Stimulated activated CD4-positive, alpha-beta T cell treated with anti-CD3 and anti-CD28 coated beads, Interleukin-4, amount 100 ng/mL, for 24 hours (primary cell): ENCODE measurements at places on chromosomes 6 and 20.

- DNase-seq = no peak
These were observed 17.2 kb downstream of the TAB2 start for GRCh38 chr6:149334682-149335160.

DNA sequence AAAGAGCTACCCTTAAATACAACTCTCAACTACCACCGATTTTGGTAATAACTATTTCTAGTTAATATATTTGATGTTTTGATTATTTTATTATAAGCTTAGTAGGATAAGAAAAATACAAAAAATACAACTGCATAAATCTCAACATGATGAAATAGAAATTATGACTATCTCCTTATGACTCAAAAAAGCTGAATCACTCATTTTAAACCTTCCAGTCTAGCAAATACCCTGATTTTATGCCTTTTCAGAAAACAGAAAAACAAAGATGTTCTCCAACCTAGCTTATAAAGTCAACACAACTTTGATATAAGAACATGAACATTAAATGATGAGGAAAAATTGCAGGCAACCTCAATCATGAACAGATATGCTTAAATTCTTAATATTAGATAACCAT lies 40.2 kb upstream of the DSE start:
- no peak for DNase-seq

- no peak for DNase-seq
These were observed 5.3 kb downstream of the FOXA2 start for GRCh38 chr20:22579119-22579427.

DNA sequence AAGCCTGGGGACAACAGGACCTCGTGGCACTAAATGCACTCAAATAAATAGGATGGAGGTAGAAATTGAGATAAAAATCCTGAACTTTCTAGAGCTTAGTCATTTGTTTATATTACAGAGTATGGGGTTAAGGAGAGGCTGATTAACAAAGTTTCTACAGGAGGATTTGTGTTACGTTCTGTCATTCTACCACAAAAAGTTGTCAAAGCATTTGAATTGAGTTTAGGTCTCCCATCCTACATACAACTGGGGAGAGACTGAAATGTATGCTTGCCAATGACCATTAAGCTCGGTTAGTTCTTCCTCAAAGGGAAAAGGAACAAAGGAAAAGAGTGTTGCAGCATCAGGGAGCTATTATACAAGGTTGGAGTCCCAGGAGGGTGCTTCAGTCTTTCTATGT lies 597.9 kb downstream of the COL12A1 start:
- no peak for DNase-seq

GRCh38 chr6:72624557-72625160 lies 2.8 kb downstream of the KCNQ5 start:
- no peak for DNase-seq

- DNase-seq = no peak
These were observed 66.6 kb upstream of the ADGRF4 start for GRCh38 chr6:47631797-47632196.

- DNase-seq = no peak
These were observed 395.9 kb downstream of the DHX35 start for GRCh38 chr20:39358052-39358451.

DNA sequence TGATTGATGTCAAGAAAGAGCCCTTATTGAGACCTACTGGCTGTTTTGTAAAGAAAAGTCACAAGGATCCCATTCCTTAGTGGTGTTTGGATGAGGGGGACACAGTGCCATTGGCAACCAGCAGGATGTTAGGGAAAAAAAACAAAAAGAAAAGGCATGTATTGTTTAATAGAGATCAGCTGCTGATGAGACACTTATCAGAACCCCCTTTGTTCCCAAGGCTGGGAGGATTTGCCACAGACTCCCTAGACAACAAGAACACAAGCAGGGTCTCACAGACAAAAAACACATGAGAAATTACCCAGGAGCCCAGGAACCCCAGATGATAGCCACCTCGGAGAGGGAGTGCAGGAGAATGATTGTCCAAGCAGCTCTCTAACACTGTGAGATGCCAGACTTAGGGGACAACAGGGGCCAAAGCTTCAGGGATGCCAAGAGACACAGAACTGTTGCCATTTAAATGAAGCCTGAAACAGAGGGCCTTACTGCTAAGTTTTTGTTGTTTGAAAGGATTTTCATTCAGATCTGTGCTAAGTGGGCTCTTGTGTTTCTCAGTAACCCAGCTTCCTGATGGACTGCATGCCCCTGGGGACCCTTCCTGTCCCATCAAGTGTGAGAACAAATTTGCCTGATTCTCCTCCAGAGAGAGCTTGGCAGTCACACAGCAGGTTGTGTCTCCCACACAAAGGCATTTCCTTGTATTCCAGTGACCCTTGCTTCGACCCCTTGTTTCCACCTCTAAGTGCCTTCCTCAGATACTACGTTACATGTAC lies 48.7 kb upstream of the HEY2 start:
- DNase-seq = no peak

GRCh38 chr20:8805737-8806442 lies 263.0 kb upstream of the PLCB4 start:
- DNase-seq = no peak

DNA sequence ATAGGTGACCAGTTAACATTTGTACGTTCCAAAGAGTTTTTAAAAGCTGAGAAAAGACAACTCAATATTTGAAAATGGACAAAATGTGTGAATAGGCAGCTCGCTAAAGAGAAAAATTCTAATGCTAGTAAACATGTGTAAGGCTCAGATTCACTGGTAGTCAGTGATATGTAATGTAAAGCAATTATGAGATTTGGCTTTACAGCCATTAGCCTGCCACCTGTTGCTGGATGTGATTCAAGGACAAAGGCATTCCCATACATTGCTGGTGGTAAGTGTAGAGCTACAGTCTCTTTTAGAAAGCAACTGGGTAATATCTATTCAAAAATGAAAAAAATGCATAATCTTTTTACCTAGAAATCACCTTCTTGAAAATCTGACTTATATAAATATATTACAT lies 114.3 kb downstream of the COL19A1 start:
- no peak for DNase-seq

GRCh38 chr20:37417617-37418467 lies 71.9 kb downstream of the SRC start:
- DNase-seq = no peak

DNA sequence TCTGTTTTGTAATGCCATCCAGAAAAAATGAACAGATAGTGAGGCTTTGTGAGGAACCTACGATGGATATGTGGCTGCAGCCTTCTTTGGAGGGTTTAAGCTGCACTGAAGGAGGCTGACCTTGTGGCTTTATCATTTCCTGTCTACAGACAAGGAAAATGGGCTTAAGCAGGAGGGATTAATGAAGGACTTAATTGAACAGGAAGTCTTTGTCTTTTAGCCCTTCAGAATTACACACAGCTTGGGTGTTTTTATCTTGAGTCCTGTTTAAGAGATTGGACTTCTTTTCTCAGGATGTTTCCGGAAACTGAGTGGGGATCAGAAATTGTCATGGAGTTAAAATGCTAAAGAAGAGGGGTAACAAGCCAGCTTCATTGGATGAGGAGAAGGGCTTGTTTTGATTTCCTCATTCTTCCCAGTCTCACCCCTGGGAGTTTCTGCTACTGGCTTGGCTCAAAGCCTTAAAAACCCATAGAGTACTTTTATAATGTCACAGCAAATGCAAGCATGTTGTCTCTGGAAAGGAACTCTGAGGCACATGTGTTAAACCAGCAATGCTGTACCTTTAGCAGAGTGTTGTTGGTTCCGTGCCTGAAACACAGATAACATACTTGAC lies 193.6 kb downstream of the JARID2 start:
- DNase-seq = no peak

- DNase-seq = no peak
These were observed 50.1 kb downstream of the MARCKS start for GRCh38 chr6:113907102-113907815.

- no peak for DNase-seq
These were observed 408.2 kb upstream of the FKBP1C start for GRCh38 chr6:62803094-62803493.

DNA sequence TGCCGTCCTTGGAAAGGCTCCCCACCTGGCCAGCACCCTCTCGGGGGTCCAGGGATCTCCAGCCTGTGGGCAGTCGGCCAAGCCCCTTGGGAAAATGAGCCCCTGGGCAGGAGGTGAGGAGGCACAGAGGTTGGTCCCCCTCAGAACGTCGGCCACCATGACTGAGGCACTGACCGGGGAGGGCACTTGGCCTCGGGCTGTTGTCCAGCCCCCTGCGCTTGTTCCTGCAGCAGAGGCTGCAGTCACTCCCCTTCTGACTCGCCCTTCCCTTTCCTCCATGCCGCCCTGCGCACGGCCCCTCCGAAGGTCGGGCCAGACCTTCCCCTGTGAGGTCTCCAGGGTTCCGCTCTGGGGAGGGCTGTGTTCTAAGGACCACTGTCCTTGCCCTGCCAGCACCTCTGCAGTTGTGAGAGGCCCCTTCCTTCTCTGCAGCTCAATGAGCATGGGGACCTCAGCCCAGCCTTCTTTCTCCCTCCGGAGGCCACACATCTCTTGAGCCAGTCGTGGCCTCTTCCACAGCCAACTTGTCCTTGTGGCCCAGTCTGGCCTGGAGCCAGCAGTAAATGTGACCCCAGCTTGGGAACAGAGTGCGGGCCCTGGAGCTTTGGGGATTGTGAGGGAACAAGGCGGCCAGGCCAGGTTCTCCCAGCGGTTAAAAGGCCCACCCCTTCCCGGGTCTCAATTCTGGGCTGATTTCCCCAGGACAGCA lies 195.5 kb downstream of the DLL1 start:
- DNase-seq = peak; percentile 1

DNA sequence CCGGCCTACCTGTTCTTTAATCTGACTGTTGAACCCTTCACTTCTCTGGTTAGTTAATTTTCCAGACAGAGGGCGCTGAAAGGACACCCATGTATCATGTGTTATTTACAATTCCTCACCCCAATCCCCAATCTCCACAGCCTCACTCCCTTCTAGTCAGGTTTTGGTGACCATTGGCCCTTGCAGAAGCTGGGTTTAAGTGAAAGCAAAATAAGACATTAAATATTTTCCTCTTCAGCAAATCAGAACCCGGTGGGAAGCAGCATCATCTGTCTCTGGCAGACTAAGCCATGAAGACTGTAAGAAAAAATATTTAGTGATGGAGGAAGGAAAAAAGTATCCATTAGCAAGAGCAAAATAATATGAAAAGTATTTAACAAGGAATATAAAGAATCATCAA lies 9.4 kb upstream of the HLA-DQA1 start:
- peak; percentile 33 for DNase-seq

- no peak for DNase-seq
These were observed 263.8 kb upstream of the FOXQ1 start for GRCh38 chr6:1047981-1048541.

DNA sequence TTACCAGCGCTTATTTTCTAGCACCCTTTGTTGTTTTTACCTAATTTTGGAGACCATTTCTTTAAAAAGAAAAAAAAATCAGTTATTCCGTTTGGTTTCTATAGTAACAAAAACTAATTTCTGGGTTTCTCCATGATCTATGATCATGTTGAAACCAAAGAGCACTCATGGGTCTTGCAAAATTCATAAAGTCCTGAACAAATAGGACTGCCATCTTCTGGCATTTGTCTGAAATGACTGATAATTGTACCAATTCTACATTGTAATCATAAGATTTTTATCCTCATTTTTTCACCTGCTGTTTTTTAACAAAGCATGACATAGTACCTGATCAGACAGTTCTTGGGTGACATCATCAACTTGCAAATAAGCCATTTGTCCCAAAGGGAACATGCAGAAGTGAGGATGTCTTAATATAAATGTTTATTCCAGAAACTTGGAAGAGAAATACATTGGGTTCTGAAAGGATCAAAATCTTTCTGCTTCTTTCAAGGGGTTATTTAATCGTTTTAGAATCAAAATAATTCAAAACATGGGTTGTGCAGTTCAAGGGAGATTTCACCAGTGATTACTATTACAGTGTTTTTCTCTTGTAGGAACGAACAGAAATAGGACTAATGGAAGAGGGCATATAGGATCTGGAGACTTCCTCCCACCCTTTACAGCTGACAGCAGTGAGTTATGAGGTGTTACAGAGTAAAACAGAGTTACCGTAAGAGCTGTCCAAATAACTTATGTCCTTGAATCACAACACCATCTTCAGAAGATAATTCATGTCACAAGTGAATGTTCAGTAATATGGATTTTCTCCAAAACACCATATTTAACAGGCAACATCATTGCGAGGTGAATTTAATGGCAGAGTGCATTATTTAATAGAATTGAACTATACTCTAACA lies 87.1 kb upstream of the GJE1 start:
- no peak for DNase-seq

DNA sequence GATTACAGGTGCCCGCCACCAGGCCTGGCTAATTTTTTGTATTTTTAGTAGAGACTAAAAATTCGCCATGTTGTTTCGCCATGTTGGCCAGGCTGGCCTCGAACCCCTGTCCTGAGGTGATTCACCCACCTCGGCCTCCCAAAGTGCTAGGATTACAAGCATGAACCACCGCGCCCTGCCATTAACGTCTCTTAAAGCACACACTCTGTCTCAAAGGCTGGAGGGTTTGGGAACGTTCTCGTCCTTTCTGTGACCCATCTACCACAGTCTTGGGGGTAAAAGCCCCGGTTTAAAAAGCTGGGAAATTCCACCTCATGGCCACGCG lies 57.8 kb upstream of the ARID1B start:
- DNase-seq = peak; percentile 6

- no peak for DNase-seq
These were observed 76.6 kb upstream of the PTPRK start for GRCh38 chr6:128597004-128597403.

DNA sequence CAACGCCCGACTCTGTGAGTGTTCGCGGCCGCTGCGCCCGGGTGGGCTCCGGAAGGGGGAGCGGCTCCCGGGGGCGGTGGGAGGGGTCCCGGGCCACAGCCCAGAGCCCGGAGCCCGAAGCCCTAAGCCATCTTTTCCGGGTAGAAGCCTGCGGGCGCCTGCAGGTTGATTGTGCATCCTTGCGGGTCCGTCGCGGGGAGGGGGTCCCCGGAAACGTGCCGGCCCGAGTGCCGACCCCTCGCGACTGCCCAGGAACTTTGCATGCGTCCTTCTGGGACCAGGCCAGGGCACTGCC lies 413 bp downstream of the PTPRA start:
- DNase-seq = peak; percentile 58

GRCh38 chr6:3593161-3593560 lies 136.3 kb upstream of the SLC22A23 start:
- DNase-seq = no peak
